ENCODE measurements at places on chromosomes 1 and 21.

- DNase-seq: no peak
These were observed 16.8 kb upstream of the ERVH48-1 start for GRCh38 chr21:42942244-42942643.

GRCh38 chr1:196393742-196394141, 214.5 kb downstream of the KCNT2 start:
- no peak for DNase-seq

DNA sequence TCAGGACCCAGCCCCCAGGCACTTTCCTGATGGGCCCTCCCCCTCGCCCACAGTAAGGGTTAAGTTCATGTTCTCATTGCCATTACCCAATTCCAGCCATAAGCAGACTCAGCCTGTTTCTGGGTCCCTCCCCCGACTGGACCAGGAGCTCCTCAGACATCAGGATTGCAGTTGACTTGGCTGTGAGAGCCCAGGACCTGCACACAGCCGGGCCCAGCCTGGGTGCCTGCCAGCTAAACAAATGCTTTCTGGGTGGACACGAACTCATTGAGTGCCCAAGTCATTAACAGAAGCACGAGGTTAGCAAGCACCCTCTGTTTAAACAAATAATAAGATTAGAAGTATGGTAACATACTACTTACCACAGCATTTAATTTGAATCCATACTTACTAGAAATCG, 147.9 kb upstream of the POU3F1 start:
- no peak for DNase-seq

DNA sequence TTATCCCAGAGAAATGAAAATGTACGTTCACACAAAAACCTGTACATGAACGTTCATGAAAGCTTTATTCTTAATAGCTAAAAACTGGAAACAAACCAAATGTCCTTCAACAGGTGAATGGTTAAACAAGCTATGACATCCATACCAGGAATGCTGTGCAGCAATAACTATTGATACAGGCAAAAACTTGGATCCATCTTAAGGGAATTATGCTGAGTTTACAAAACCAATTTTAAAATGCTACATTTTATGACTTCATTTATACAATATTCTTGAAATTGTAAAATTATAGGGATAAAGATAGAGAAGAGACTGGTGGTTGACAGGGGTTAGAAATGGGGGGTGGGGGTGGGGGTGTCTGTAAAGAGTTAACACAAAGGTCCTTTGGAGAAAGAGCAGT, 280.3 kb downstream of the TGFB2 start:
- DNase-seq: no peak

GRCh38 chr1:14689996-14690615, 91.6 kb downstream of the KAZN start:
- DNase-seq: no peak

DNA sequence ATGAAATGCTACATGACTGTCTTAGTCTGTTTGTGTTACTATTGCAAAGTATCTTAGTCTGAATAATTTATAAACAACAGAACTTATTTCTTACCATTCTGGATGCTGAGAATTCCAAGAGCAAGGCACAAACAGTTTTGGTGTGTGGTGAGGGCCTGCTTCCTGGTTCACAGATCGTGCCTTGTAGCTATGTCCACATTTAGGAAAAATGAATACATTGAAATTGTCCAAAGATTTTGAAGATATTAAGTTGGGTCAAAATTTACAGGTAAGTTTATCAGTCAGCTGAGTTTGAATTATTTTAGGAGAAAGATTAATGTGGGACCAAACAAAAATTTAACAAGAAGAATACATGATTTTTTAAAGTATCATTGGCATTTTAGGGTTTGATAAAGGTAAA, 293.5 kb downstream of the LTN1 start:
- DNase-seq: no peak

GRCh38 chr1:81466961-81467360, 333.8 kb upstream of the ADGRL2 start:
- DNase-seq: no peak

DNA sequence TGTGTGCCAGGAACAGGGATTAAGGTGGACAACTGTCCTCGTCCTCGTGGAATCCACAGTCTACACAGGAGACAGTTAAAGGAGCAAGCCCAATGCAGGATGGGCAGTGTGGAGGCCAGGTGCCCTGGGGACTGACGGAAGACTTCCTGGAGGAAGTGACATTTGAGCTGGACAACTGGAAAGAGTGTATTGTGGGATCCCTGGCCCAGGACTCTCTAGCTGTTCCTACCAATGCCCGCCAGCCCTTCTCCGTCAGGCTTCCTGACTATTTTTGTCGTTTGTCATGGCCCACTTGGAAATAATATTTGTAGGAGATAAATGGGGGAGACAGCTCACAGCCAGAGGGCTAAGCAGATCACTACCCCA, 235.3 kb downstream of the TOMM20 start:
- DNase-seq: no peak

Measured in NCI-H2107 (cell line).